NCI-H1048 (cell line): ENCODE measurements at places on chromosomes 4 and X.

DNA sequence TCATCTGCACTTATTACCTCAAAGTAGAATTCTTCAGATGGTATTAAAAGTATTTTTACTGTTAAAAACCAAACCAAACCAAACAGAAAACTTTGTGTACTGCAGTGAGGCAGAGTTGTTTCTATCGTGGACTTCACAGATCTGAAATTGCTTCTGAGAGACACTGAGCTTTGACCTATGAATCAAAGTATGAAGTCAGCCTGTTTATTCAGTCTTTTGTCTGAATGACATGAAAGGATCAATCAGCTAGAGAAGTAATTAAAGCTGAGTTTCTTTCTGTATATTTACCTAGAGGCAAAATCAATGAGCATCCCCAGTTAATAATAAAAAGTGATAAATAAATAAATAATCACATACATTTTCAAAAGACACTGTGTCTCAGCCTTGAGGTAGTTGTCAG lies 2121.0 kb downstream of the PCDH7 start:
- DNase-seq, result no peak

- DNase-seq, result no peak
Observed at GRCh38 chrX:95427389-95427788, 1257.3 kb upstream of the DIAPH2 start.

- DNase-seq, result no peak
Observed at GRCh38 chr4:148634476-148634875, 192.3 kb upstream of the NR3C2 start.

DNA sequence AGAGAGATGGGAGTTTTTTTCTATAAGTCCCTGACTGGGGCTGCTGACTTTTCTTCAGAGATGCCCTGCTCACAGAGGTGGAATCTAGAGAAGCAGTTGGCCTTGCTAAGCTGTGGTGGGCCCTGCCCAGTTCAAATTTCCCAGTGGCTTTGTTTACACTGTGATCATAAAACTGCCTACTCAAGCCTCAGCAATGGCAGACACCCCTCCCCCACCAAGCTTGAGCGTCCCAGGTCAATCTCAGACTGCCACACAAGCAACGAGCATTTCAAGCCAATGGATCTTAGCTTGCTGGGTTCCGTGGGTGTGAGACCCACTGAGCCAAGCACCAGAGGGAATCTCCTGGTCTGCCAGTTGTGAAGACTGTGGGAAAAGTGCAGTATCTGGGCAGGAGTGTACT lies 199.8 kb upstream of the WDFY3 start:
- DNase-seq, result no peak

- DNase-seq, result no peak
Observed at GRCh38 chr4:3767570-3768288, 1.5 kb downstream of the ADRA2C start.

GRCh38 chr4:13533670-13534343 lies 10.5 kb downstream of the NKX3-2 start:
- DNase-seq, result no peak

- no peak for DNase-seq
Observed at GRCh38 chr4:179597301-179597700, 2155.1 kb upstream of the AGA start.

GRCh38 chr4:105387466-105387865 lies 86.4 kb downstream of the PPA2 start:
- no peak for DNase-seq

GRCh38 chr4:135917011-135917410 lies 1615.3 kb downstream of the PCDH18 start:
- no peak for DNase-seq

DNA sequence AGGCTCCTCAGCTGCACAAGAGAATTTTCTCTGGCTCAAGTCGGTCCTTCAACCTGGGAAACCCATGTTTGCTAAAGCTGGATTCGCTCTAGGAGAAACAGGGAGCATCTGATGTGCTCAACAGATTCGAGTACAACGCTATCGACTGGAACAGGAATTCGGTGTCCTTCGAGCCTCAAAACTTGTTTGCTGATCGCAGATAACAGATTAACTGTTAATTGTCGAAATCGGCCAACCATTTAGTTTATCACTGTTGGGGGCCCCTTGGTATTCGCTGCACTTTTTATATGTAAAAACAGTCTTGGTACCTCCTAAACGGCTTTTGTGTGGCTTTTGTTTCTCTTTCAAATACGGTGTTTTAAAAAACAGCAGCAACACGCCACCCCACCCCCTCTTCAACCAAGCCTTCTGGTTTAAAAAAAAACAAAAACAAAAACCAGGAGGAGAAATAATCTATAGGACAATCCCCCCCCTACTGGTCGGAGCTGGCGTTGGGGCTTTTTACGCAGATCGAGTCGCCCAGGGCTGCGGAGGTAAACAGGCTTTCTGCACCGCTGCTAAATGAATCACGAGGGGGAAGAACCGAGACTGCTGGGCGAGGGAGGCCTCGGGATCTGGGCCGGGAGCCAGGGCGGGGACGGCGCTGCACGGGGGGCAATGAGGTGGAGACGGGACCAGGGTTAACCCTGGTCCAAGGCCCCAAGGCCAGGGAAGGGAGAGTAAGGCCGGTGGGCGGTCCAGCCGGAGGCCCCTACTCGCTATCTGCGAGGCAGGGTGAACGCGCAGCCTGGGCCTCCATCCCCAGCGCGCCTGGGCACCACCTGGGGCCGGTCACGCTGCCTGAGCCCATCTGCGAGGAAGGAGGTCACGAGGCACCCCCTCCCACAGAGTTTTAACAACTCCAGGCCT lies 71.7 kb upstream of the BCOR start:
- DNase-seq, result peak; percentile 20

GRCh38 chr4:41184009-41184408 lies 30.3 kb downstream of the APBB2 start:
- no peak for DNase-seq

GRCh38 chr4:158824425-158825274 lies 55.8 kb downstream of the FNIP2 start:
- DNase-seq, result no peak

- DNase-seq, result no peak
Observed at GRCh38 chr4:100294356-100294755, 104.1 kb upstream of the DDIT4L start.

DNA sequence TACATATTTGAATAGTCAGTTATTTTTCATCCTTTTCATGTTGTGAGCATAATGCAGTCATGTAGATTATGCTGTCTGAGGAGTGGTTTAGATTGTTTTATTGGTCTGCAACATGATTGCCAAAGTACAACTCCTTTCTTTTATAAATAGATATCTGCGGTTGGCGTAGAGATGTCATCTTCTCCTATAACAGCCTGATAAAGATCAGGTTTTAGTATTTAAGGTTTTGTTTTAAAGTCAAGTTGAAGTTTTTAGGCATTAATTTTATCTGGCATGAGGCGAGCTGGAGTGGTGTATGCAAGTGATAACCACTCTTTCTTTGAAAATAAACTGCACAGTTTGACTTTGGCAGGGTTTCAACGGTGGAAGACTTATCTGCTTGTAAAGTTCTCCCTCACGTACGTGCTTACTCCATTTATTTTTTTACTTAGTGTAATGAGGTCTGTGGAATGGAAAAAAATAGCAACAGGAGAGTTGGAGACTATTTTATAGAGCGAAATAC lies 126.3 kb downstream of the FBXO8 start:
- DNase-seq, result no peak

GRCh38 chr4:150116506-150116905 lies 38.3 kb downstream of the DCLK2 start:
- DNase-seq, result no peak

DNA sequence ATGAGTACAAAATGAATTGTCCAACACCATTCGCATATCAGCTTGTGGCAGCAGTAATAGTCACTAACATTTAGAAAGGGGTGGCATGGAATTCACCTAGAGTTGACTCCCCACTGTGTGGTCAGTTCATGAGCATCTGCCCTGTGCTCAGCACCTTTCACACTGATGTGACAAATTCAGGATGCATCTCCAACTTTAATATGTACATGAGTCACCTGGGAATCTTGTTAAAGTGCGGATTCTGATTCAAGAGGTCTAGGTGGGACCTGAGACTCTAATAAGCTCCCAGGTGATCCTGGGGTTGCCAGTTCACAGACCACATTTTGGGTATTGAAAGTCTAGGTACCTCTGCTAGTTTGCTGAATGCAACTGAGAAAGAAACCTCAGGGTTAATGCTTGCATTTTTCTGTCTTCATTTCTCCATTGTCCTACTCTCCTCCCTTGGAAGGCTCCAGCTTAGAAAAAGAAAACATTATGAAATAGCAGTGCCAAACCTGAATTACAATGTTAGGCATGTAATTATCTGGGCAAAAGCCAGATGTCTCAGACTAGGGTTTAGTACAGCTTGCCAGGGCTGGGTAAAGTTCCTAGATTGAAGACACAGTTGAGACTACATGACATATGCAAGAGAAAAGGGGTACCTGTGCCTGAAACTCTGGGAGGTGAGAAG lies 32.7 kb downstream of the TMSB4X start:
- no peak for DNase-seq

DNA sequence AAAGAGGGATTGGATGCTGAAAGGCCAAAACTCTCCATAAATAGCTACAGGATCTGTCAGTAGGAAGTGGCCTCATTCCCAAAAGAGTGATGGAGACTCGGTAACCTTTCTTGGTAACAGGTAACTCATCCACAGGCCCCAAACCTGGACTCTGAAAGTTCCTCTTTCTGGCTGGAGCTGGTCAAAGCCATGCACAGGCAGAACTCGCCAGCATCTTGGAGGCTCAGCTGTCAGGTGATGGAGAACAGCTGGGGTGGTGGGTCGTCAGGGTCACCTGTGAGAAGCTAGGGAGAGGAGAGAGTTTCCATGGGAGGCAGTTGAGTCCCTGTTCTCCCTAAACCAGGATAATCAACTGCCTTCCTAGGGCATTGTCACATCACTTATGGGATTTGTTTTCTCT lies 354.3 kb upstream of the GATB start:
- DNase-seq, result no peak

- DNase-seq, result no peak
Observed at GRCh38 chrX:79409657-79410056, 42.5 kb upstream of the ITM2A start.

- DNase-seq, result no peak
Observed at GRCh38 chr4:54152846-54153600, 53.1 kb downstream of the GSX2 start.

- no peak for DNase-seq
Observed at GRCh38 chr4:37510626-37511025, 175.6 kb downstream of the RELL1 start.

GRCh38 chr4:2761035-2761923 lies 5.1 kb upstream of the TNIP2 start:
- DNase-seq, result no peak

DNA sequence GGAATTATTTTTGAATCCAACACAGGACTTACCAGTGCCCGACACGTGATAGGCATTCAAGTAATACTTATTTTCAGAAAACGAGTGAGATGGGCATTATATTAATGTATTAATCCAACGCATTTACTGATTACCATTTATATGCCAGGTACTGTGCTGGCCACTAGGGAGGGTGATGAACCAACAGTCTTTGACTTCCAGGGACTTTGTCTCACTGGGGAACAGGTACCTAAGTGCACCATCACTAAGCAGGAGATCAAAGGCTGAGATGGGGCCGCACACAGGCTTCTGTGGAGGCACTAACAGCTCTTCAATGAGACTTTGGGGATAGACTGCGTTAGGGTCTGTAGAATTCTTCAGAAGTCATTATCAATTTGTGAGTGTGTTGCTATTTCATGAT lies 5.7 kb upstream of the TADA2B start:
- no peak for DNase-seq

- DNase-seq, result no peak
Observed at GRCh38 chr4:149280806-149281205, 534.8 kb downstream of the IQCM start.

DNA sequence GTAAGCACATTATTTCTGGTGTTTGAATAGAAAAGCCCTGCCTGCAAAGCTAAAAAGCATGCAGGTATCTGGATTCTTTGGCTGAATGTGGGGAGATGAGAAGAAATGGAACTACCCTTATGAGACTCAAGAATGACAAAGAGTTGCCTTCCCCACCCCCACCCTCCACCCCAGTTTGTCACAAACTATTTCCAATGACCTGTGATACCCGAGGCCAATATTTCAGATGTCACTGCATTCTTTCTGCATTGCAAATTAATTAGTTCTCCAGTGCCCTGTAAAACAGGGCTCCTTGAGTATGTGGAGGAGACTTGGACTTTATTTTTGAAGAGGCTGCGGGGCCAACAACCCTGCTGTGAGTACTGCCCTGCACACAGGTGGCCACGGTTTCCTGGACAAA lies 116.4 kb downstream of the ZNF827 start:
- no peak for DNase-seq

- DNase-seq, result no peak
Observed at GRCh38 chr4:118920247-118920646, 31.6 kb downstream of the SYNPO2 start.
